ENCODE measurements at places on chromosomes 2 and 18.
A peak's percentile ranks its signal among the peaks of the same experiment; 100 is the strongest.

DNA sequence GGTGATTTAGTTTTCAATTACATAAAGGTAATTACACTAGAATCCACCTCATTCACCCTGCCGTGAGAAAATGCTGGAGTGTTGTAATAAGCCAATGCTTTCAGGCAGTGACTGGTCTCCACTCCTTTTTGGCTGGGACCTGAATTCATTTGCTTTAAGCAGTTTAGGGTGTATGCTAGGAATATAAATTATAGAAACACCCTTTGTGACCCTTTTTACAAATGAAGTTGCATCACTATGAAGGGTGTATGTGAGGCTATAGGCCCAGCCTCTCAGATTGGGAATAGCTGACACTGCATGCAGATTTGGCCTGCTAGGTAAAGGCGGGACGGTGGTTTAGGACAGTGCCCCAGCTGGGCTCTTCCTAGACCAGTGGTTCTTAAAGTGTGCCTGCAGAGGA, 50.8 kb upstream of the NFE2L2 start:
- DNase-seq, result no peak

DNA sequence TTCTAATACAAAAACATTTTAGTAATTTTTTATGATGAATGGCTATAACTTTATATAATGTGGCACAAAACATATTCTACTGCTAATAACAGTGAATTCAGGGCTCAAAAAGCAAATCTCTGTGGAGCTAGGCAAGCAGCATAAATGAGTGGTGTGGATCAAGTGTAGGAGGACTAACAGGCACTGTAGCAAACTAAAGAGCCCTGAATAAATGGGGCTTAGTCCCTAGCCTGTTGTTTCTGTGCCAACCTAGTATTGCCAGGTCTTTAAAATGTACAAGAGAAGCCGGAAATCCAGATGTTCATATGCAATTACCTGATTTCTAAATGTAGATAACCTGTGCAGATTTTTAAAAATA, 18.5 kb downstream of the REL start:
- no peak for DNase-seq

DNA sequence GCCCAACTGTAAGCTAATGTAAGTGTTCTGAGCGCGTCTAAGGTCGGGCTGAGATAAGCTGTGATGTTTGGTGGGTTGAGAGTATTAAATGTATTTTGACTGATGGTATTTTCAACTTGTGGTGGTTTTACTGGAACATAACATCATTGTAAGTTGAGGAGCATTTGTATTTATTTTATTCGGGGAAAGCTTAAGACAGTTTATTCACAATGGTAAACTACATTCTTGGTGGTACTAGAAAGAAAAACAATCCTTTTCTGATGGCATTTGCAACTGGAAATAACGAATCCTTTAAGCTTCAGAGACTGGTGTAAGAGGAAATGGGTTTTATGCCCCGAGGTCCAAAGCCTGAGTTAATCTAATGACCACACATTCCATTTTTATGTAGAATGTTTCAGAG, 283.3 kb upstream of the NETO1 start:
- DNase-seq, result no peak

DNA sequence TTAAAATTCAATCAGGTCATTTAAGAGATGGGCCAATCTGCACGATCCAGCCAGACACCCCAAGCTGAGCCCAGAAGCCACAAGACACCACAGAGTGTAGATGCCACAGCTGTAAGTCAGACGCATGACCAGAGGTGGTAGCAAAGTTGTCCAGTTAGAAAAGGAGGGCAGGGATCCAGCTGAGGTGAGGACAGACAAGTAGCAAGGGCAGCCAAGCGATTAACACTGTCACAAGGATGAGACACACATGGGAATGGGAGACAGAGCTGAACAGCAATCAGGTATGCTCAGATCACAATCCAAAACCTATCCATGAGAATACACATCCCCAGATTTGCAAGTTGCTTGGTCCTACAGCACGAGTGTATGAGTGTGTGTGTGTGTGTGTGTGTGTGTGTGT, 143.4 kb upstream of the STK17B start:
- DNase-seq, result peak; percentile 32

DNA sequence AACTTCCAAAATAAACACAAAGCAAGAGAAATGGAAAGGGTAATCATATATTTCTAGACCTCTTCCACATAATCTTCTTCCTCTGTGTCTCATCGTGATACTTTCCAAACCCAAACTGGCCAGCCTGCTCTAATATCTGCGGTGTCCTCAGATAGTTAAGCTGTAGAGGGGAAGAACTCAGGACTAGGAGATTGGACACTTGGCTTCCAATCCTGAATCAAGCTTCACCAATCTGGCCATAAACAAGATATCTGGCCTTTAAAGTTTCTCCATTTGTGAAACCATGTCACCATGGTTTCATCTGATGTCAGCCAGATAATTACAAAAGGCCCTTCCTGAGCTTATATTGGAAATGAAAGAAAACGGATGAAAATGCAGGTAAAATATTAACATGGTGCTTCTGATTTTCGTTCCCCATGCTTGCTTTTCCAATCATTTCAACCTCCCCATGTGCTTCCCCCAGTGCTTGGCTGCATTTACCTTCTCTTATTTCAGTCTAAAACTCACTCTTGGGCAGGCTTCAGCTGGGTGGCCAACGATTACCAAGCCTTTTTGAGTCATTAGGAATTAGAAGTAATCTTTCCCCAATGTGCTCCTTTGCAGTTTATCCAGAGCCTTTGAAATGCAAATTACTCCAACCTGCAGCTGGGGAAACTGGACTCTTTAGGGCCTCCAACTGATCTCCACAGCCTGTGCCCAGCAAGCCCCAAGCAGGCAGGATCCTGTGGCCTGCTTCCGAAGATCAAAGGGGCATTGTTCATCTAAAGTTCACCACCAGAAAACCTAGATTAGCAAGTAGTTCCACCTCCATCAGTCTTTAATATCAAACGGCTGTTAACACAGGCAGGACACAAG, 44.5 kb upstream of the MYCN start:
- DNase-seq, result no peak

GRCh38 chr2:240469239-240469636, 33.8 kb downstream of the GPC1 start:
- no peak for DNase-seq

DNA sequence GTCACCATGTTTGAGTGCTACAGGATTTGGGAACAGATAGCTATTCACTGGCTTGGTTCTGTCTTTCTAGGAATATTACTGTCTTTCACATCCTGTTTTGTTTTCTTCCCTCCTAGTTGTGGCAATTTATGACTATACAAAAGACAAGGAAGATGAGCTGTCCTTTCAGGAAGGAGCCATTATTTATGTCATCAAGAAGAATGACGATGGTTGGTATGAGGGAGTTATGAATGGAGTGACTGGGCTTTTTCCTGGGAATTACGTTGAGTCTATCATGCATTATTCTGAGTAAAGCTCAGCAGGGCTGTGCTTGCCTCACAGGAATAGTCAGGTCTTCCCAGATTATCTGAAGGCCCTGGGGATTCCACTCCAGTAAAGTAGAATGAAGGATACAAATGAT, 98.9 kb downstream of the ABI2 start:
- DNase-seq, result peak; percentile 10

GRCh38 chr2:150824118-150824517, 336.7 kb upstream of the RND3 start:
- no peak for DNase-seq

DNA sequence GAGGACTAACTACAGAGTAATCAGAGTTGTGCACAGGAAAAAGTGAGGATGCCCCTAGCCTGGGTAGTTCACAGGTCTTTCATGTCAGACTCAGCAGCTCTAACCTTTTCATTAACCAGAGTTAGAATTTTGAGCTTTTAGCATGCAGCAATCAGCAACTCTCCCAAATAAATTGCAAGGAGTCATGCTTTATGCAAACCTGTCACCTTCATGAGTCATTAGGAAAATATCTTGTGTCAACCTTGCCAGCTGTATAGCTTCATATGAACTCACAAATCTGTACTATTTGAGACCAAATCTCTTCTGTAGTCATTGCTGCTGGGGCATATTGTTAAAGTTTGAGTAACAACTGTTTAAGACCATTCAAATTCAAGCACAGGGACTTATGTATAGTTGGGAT, 382.3 kb upstream of the NT5C1B start:
- DNase-seq, result no peak

DNA sequence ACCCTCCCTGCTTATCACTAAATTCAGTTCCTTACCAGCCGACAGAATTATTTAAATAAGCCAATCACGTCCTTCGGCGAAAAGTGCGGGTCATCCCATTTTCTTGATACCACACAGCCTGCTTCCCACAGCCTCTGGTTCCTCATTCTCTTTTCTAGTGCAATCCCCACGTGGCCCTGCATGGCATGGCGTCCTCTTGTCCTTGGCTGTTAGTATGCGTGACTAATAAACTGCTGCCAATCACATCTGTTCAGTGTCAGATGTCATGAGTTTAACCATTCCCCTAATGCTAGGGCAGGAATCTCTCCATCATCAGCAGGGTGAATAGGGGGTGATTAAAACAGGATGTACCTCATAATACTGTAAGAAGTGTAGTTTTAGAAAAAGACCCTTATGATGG, 62.8 kb upstream of the TSPYL6 start:
- DNase-seq, result no peak

DNA sequence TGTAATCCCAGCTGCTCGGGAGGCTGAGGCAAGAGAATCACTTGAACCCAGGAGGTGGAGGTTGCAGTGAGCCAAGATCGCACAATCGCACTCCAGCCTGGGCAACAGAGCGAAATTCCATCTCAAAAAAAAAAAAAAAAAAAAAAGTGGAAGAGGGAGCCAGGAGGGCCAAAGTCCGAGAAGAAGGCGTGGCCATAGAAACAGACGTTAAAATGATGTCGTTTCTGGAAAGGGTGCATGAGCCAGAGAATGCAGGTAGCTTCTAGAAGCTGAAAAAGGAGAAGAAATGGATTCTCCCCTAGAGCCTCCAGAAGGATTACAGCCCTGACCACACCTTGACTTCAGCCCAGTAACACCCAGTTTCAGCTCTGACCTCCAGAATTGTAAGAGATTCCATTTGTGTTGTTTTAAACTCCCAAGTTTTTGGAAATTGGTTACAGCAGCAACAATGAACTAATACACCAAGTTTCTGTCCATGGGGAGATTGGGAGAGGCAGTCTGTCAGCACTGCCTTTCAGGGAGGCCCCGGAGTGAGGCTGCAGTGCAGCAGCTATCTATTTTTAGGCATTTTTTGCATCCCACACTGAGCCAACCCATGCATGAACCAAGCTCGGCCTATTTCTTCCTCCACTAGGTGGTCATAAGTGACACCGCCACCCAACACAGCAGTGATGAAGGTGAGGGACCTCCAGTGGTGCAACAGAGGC, 14.2 kb upstream of the TRAF3IP1 start:
- DNase-seq, result no peak

- no peak for DNase-seq
These were observed 14.5 kb downstream of the CABYR start for GRCh38 chr18:24153397-24153796.

Data from H54 (cell line).